ENCODE measurements at places on chromosomes 3 and 15. TPM values are rescaled to one million over a fixed set of nuclear protein-coding genes. Genes with fewer than 3 reads are reported as not detected.

DNA sequence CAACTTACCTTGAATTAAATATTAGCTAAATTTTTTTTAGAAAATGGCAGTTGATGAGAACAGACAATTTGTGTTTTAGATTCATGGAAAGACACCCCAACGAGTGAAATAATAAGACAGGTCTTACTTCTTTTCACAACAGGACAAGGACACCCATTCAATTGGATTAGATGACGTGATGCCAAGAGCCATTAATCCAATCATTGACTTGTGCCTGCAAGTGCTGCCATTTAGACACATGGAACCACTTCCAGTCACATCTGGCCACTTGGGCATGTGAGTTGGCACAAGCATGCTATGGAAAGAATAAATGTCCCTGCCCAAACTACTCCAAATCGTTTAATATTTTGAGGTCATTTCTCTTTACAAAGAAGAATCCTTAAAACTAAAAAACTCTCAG is 1308.8 kb downstream of the ROBO2 start:
- no peaks in the 10 kb centered on the region for H3K4me1 ChIP-seq
- DNase-seq: no peak
- H3K27ac ChIP-seq: no peak overlapping the region
- H3K4me3 ChIP-seq: no peak overlapping the region

PTH1R gene
- not detected for total RNA-seq

IGSF10 gene
- not detected for total RNA-seq

SFMBT1 gene
- total RNA-seq: 3.0 TPM

Data from GM23248 (cell line).